ENCODE measurements at places on chromosomes 16 and 17. TPM values are rescaled to one million over a fixed set of nuclear protein-coding genes. Genes with fewer than 3 reads are reported as not detected.

OMG gene
- total RNA-seq = 0.51 TPM

SEPTIN12 gene
- total RNA-seq = not detected

SLC2A4 gene
- total RNA-seq = 78.2 TPM

KRT36 gene
- not detected for total RNA-seq

SKAP1 gene
- total RNA-seq = 2.2 TPM

TBC1D3 gene
- not detected for total RNA-seq

TNFRSF13B gene
- 0.98 TPM for total RNA-seq

RSKR gene
- total RNA-seq = 11.1 TPM

RHOT1 gene
- total RNA-seq = 21.4 TPM

GP1BA gene
- total RNA-seq = not detected

C17orf67 gene
- 1.1 TPM for total RNA-seq

WNT9B gene
- 0.22 TPM for total RNA-seq

TEDC2 gene
- 2.8 TPM for total RNA-seq

PDE6G gene
- 0.39 TPM for total RNA-seq

RDM1 gene
- total RNA-seq = not detected

SLFN13 gene
- 8.2 TPM for total RNA-seq

ANKRD40 gene
- 29.6 TPM for total RNA-seq

MRPL45 gene
- total RNA-seq = 25.7 TPM

TGFB1I1 gene
- total RNA-seq = 26.1 TPM

SRCIN1 gene
- total RNA-seq = 7.0 TPM

ADAP2 gene
- 7.3 TPM for total RNA-seq

PPP1R1B gene
- 356 TPM for total RNA-seq

TERB1 gene
- 0.28 TPM for total RNA-seq

CPHXL2 gene
- total RNA-seq = not detected

C1QL1 gene
- 0.29 TPM for total RNA-seq

MYO1C gene
- total RNA-seq = 276 TPM

CCL8 gene
- 1.6 TPM for total RNA-seq

TEX14 gene
- not detected for total RNA-seq

NHLRC4 gene
- total RNA-seq = 0.82 TPM
